DMS53 (cell line): ENCODE measurements at places on chromosomes 3 and 15.
A peak's percentile ranks its signal among the peaks of the same experiment; 100 is the strongest.

DNA sequence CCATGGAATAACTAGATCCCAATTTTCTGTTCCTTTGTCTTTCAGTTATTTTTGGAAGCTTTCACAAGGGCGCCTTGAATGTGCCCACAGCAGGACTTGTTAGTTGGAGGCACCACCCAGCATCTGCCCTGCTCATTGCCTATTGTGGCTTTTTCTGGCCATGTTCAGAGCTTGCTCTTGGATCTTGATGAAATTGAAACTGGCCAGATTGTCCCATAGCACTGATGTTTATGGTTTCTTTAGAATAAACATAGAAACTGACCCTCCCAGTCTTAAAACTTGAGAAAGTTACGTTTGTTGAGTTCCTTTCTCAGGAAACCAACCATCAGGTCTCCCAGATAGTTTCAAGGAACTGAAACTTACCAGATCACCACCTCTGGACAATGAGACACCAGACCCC, 474.7 kb downstream of the IL5RA start:
- DNase-seq: no peak

DNA sequence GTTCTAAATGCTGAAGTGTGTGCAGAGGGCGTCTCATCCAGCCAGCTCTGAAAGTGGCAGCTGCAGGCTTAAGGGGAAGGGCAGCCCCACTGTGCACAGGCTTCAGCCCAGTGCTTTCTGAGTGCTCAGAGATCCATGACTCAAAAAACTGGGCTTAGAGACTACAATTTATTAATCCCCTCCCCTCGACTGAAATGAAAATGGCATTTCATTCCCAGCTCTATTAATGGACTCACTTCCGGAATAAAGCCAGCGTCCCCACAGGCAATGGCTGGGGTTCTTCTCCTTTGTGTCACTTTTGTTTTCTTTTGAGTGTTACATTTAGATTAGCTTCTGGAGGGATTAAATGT, 55.5 kb upstream of the PLXNA1 start:
- DNase-seq: no peak

DNA sequence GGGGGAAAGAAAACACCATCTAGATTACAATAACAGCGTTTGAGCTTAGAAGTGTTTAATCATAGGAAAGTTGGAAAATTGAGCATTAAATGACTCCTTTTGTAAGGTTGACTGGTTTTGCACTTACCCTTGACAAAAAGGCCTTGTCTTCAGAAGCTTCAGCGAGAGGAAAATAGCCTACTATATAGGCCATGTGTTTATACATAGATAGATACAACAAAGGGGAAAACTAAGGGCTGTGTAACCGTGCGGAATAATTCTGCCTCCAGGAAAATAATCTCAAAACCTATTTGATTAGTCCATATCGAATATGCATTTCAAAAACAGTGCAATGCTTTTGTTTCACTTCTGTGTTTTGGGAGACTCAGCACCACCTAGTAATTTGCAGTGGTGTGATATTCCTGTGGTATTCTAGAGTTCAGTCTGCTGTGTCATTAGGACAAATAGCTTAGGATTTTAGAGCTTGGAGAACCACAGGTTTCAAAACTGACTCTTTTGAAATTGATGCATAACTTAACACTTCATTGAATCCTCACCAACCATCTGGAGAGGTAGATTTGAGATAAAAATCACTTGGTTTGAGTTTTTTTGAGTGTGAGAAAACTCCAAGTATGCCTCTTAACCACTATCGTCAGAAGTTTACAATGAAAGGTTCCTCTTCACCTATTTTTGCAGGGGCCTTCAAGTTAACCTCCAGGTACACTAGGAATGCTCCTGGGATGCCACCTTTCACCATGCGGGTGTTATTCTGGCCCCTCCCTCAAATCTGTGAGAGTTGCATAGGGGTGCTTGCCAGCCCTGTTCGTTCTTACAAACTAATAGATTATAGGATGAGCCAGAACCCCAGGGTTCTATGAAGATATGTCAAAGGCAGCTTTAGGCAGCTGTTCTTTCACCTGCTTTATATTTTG, 1.9 kb downstream of the ARHGAP31 start:
- peak; percentile 1 for DNase-seq

DNA sequence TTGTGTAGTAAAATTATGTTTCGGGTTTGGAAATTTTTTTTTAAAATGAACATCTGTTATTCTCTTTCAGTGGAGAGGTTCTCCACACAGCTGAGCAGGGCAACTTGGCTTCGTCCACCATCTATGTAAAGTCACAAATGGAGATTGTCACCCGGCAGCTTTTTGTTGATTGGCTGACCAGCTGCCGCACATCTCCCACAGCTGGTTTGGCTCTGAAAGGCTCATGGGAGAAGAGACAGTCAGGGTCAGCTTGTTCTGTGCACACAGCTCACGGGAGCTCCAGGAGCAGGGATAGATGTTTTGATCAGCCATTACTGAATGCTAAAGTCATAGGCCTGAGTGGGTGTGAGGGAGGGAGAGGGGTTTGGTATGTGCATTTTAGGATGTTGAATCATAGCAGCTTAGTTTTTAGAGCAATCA, 12.9 kb upstream of the CCDC80 start:
- DNase-seq: no peak

- DNase-seq: no peak
Observed at GRCh38 chr15:69920221-69920620, 177.5 kb downstream of the TLE3 start.

- DNase-seq: no peak
Observed at GRCh38 chr15:67307156-67307555, 52.6 kb downstream of the IQCH start.

GRCh38 chr15:90681056-90681455, 36.1 kb upstream of the BLM start:
- DNase-seq: no peak

GRCh38 chr3:74546426-74546825, 68.0 kb downstream of the CNTN3 start:
- DNase-seq: no peak

- no peak for DNase-seq
Observed at GRCh38 chr3:98563661-98564281, 29.6 kb downstream of the CPOX start.

- no peak for DNase-seq
Observed at GRCh38 chr3:27680517-27681246, 41.4 kb downstream of the EOMES start.

- DNase-seq: no peak
Observed at GRCh38 chr3:34361921-34362320, 563.5 kb downstream of the PDCD6IP start.

GRCh38 chr3:128801779-128802380, 75.9 kb downstream of the RAB7A start:
- DNase-seq: no peak

DNA sequence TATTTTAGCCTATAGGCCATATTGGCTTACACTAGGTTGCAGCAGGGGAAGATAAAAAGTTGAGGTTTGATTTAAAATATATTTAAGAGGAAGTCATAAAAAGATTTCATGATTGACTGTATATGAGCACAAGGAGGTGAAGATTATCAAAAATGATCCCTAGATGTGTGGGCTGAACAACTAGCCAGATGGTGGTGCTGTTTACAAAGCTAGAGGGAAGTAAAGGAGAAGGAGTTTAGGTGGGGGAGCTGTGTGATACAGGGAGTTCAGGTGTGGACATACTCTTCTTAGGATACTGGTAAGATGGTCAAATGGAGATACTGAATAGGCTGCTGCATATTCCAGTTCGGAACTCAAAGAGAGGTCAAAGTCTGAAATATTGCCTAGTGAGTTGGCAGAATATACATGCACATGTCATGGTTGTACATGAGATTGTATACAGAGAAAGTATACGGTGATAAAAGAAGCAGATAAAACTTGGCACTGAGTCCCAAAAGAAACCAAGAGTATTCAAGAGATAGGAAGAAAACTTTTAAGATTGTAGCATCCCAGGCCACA, 727.8 kb downstream of the NLGN1 start:
- peak; percentile 64 for DNase-seq

DNA sequence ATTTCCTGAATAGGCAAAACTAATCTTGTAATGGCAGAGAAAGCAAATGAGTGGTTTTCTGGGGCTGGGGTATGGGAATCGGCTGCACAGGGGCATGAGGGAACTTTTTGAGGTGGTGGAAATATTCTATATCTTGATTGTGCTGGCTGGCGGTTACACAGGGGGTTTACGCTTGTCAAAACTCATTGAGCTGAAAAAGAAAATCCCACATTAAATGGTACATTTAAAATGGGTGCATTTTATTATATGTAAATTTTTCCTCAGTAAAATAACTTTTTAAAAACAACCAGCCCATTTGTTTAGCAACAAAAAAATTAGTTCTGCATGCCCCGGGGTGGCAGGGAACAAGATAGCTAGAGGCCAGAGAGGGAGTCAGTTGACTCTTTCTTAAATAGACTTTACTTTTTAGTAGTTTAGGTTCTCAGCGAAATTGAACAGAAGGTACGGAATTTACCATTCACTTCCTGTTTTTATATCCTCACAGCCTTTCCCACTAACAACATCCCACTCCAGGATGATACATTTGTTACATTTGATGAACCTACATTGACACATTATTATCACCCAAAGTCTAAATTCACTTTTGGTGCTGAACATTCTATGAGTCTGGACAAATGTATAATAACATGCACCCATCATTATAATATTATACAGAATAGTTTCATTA, 41.2 kb upstream of the BCL2A1 start:
- no peak for DNase-seq

GRCh38 chr3:129288446-129288845, 9.8 kb downstream of the HMCES start:
- no peak for DNase-seq

GRCh38 chr15:69573815-69574475, 121.3 kb downstream of the RPLP1 start:
- DNase-seq: no peak

DNA sequence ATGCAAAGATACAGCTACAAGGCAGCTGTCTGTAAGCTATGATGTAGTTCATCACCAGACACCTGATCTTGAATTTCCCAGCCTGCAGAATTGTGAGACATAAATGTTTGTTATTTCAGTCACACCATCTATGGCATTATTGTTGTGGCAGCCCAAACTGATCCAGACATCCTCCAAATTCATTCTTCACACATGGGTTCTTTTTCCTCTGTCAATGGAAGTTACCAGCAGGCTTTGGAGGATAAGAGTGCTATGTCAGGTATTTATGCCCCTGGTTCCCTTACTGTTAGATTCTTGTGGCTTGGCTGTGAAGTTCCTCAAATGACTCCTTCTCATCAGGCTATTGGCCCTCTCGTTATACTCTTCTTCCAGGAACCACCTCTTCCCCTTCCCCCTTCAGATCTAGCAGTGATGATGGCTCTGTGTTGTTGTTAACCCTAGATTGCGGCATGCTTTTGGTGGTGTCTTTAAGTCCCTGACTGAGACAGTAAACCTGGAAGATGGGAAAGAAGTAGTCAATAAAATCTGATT, 91.0 kb upstream of the CHMP2B start:
- no peak for DNase-seq

- no peak for DNase-seq
Observed at GRCh38 chr15:49088996-49089395, 42.8 kb upstream of the SECISBP2L start.

DNA sequence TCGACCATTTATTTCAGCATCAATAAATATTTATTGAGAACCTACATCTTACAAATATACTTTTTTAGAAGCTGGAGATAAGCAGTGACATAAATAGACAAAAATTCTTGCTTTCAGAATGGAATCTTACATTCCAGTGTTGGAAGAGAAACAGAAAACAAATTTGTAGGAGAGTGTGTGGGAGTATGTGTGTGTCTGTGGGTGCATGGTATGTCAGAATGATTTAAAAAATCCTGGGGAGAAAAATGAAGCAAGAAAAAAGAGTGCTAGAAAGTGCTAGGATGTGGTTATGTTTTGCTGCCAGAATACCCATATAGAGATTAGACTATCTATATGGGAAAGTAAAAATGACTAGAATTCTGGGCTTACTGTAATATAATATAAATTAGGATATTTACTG, 561.7 kb upstream of the SGO1 start:
- no peak for DNase-seq
